A673 (cell line): ENCODE measurements at places on chromosomes 2 and 18. TPM values are rescaled to one million over a fixed set of nuclear protein-coding genes. Genes with fewer than 3 reads are reported as not detected.

DNA sequence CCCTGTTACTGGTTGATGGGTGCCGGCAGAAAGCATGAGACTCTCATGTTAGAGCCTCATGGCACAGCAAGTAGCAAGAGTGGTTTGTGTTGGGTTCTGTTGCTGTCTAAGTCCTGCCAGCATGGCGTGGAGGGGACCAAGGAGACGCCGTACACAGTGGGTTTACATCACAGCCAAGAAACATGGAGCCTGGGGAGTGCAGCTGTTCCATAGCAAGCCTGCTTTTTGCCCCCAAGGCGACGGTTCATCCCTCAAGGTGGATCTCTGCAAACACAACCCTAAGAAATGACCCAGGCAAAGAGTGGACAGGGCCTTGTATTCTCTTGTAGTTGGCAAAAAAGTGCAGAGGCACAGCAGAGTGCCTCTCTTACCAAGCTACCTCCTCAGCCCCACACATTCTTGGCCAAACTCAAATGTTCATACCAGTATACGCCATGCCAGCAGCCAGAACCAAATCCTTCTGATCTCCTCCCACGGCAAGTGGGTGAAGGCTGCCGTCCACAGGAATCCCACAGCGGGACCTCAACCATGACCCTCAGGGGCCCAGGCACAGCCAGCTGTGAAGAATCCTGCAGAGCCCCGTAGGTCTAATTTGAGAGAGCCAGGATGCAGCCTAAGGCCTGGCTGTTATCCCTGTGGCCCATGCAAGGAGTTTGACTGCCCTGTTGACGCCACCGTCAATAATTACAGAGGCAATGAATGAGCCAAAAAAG, 19.0 kb downstream of the SNED1 start:
- no peak for DNase-seq

Gene KCNG3
- 1.5 and 1.7 TPM in 2 replicates for total RNA-seq

DNA sequence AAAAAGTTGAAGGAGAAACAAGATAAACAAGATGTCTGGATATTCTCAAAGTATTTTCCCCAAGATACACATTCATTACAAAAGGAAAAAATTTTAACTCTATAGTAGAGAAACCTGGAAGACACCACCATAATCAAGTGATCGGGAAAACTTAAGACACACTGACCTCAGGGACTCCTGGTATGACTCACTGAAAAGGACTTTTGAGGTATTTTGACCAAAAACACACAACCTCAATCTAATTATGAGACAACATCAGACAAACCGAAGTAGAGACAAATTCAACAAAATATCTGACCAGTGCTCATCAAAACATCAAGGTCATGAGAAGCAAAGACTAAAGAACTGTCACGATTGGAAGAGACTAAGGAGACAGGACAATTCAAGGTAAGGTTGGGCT, 34.7 kb downstream of the LPIN2 start:
- no peak for DNase-seq

DNA sequence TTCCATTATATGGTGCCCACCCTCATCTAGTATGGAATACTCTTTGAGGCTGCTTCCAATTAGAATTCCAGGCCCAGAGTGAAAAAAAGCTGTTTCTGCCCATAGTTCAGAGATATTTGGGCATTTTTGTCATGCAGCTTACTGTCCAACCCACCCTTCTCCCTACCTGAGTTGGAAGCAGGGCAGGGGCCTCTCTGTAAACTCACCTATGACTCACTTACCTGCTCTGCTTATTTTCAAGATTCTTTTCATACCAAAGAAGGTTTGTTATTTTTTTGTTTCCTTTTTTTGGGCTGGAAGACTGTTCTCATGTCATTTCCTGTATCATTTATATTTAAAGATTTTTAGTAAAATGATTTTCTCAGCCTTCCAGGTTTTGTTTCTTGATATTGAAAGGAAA, 38.4 kb upstream of the PPP1R1C start:
- DNase-seq: no peak

- peak; percentile 44 for DNase-seq
Observed at GRCh38 chr2:186570604-186571003, 19.3 kb upstream of the ITGAV start.

DNA sequence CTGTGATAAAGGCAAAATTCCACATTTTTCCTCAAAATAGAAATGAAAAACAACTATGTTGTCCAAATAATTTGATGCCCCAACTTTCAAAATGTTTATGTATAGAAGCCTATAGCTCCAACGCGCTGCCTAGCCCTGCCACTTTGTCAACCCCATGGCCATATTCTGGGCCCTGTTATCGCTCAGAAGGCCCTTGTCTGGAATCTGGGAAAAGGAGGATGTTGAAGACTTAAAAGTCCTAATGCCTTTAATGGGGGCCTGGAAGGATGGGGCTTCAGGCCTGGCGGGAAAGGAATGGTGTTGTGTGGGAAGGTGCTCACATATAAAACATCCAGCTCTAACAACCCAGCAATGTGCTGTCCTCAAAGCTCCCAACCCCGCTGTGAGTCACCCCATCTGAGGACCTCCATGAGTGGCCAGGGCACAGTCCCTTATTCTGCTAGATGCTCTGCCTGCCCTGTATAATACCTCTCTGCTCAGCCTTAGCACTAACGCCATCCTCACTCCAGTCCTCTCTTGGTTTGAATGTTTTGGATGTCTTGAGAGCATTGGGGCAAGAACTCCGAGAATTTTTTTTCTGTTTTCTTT, 86.0 kb downstream of the ACSL3 start:
- DNase-seq: no peak

GRCh38 chr2:166960702-166961270, 72.5 kb downstream of the XIRP2 start:
- DNase-seq: peak; percentile 62

Gene REG3G
- total RNA-seq: not detected in 2 replicates

Gene COX5B
- 205 and 219 TPM in 2 replicates for total RNA-seq

- DNase-seq: no peak
Observed at GRCh38 chr2:237570776-237571335, 4.5 kb downstream of the PRLH start.

DNA sequence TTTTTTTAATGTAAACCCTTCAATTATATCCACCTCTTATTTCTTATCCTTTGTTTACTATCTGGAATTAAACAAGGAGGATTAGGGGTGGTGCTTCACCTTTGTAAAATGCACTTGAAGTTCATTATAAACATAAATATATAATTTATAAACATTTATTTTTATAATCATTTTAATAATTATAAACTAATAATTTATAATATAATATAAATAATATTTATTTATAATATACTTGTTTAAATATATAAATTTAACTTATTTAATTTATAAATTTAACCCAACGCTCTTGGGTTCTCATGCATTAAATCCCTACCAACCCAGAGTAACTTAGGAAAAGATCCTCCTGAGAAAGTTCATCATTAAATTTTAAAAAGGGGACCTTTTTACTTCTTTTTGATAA, 452.5 kb downstream of the PTPRM start:
- DNase-seq: no peak

DNA sequence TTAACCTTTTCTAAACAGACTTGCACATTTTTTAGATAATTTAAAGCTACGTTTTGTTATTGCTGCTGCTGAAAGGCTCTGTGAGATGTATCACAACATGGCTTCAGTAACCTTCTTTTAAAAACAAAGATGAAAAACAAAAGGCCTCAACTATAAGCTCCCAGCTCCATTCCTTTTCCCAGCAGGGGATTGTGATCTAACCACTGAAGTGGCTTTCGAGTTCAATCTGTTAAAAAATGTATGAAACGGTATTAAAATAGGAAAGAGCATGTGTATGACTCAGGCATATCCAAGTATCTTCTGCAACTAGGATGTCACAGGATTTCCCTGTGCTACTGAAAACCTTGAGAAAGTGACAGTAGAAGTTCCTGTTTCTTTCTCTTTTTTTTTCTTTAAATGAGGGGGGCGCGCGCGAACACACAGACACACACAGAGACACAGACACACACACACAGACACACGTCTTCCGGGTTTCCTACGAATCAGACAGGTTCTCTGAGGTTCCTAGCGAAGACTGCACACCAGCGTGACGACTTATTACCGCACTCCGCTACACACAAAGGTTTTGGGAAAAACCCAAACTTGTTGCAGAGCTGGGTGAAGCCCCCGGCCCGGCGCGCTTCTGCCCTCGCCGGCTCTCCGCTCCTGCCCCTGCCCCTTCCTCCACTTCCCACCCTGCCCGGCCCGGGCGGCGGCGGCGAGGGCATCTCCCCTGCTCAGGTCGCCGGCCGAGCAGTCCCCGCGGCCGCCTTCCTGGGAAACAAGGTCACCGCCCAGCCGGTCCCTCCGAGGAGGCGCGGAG, 86.8 kb downstream of the RBMS1 start:
- DNase-seq: peak; percentile 83

DNA sequence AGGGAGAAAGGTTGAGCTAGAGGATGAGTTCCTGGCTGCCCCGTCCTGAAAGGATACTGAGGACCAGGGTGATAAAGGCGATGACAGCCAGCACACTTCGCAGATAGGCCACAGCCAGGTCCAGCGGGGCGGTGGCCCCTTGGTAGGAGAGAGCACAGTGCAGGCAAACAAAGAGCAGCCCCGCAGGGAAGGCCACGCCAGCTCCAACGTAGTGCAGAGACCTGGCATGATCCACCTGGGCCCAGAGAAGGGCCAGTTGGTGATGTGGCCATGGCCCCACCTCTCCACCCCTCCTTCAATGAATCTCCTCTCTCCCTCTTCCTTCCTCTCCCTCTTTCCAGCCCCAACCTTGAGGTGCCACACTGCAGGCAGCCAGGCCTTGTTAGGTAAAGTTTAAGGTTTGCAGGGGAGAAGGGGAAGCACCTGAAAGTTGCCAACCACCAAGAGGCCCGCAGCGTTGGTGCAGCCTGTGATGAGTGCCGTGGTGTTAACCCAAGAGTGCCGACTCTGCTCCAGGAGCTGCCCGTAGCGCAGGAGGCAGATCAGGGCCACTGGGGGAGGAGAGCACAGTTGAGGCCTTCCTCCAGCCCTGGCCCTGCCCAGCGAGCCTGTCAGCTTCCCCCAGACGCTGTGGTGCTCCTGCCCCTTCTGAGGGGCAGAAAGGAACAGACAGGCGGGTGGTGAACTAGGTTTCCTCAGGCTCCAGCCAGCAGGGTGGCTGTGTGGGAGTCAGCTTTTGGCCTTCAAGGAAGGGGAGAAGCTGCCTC, 2.8 kb downstream of the TMEM150A start:
- no peak for DNase-seq

Gene MLPH
- 0.26 TPM in 1 of 2 replicates, not detected in the other for total RNA-seq

Gene PRLH
- total RNA-seq: not detected in 2 replicates
